ENCODE measurements at places on chromosomes 1 and 21.

- no peak for DNase-seq
These were observed 86.4 kb downstream of the KCNK1 start for GRCh38 chr1:233700338-233700737.

DNA sequence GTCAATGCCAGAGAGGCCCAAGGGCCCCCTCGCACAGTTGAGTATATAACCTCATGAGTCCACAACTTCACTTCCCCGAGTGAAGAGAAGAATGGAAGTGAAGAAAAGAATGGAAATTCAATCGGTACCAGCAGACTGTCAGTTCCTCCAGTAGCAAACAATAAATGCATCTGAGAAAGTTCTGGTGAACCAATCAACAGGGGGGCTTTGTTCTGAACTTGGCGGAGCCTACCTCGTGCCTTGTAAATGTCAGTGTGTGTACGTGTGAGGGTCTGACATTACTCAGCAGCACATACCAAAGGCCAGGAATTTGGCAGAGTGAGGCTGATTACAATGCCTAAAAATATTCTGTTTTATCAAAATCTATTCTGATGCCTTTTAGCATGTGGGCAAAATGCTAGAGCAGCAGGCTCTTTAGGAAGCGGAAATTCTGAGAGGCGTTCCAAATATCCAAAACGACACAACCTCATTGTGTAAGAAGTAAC, 238.5 kb downstream of the LTN1 start:
- DNase-seq: no peak

GRCh38 chr21:41043014-41043413, 124.9 kb upstream of the BACE2 start:
- peak; percentile 12 for DNase-seq

- no peak for DNase-seq
These were observed 22.0 kb downstream of the SYT6 start for GRCh38 chr1:114131526-114132220.

- no peak for DNase-seq
These were observed 49.5 kb upstream of the S1PR1 start for GRCh38 chr1:101187297-101187696.

DNA sequence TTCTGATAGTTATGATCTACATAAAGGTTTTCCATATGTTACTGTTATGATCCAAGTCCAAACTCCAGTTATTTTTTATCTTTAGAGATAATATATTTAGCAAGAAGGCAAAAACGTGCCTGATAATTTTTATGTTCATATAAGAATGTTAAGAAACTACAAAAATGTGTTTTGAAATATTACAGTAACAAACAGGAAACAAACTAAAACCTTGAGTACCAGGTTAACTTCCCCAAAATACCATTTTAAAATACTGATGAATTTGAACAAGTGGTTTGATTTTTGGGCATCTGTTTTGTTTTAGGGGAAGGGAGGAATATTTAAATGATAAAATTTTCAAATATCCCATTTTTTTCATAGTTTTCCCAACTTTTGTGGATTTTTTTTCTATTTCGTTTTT, 124.8 kb downstream of the NR5A2 start:
- no peak for DNase-seq

- DNase-seq: no peak
These were observed 17.1 kb downstream of the UTP25 start for GRCh38 chr1:209844695-209845407.

GRCh38 chr1:24443241-24443656, 27.6 kb downstream of the NIPAL3 start:
- DNase-seq: no peak

DNA sequence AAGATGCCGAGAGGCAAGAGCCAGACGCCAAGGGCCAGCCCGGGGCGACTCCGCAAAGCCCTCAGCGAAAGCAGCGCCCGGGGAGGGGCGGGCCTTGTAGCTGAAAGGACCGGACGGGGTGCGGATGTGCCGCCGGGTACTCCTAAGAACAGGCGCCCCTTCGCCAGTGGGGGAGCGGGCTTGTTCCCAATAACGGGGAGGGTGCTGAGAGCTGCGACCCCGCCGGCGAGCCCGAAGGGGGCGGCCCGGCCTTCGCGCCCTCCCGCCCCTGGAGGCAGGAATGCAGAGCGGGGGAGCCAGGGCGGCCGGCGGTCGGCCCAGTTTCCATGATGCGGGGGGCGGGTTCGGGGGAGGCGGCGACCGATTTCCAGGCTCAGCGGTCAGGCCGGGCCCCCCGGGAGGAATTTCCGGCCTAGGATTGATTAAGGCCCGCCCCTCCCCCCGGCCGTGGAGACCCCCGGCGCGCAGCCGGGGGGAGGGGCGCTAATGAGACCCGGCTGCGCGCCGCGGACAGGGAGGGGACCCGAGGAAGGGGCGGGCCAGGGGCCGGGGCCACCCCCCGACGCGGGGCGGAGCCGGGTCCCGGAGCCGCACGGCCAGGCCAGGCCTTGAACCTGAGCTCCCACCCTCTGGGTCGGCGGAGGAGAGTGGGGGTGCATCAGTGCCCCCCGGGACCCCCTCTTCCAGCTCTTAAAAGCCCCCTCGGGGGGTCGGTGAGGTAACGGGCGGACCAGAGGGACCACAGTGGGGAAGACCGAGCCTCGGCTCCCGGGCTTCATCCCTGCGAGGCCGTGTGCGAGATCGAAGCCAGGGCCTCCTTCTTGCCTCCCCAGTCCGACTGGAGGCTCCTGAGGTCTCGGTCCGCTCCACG, 898 bp upstream of the TMEM200B start:
- DNase-seq: no peak

GRCh38 chr21:31604591-31605190, 54.8 kb upstream of the SOD1 start:
- DNase-seq: peak; percentile 67

DNA sequence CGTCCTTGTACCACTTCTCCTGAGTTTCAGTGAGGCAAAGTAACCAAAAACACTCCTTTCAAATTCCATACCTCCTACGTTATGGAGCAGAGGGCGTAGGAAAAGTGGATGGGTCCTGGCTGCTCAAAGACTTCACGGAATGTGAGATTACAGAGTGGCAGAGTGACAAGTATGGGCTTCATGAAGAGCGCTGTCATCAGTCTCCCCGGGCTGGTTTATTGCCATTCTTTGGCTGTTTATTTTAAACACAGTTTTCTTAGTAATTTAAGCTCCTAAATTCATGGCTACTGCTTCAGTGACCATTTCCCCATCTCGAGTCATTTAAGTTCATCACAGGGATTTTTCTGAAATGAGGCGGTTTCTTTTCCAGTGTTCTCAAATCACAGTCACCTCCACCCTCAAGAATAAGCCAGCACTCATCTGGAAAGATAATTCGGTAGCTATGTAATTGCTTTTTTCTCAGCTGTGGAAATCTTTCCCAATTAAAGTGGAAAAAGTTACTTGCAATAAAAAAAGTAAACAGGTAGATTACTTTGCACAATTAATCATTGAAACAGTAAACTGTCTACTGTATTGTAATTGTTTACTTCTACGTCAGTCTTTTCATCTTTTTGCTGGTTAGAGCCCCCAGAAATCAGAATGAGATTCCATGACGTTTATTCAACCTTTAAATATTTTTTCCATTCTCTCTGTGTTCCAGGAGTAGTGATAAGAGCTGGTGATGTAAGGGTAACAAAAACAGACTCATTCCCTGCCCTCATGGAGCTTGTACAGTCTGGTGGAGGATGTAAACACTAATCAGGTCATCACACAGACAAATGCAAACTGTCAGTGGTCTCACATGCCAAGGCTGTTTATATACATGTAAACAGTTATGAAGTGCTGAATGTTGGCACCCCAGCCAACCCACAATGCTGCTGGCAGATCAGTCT, 3.0 kb upstream of the SMYD2 start:
- DNase-seq: no peak

- no peak for DNase-seq
These were observed 150.5 kb upstream of the DUSP10 start for GRCh38 chr1:221892301-221892830.

DNA sequence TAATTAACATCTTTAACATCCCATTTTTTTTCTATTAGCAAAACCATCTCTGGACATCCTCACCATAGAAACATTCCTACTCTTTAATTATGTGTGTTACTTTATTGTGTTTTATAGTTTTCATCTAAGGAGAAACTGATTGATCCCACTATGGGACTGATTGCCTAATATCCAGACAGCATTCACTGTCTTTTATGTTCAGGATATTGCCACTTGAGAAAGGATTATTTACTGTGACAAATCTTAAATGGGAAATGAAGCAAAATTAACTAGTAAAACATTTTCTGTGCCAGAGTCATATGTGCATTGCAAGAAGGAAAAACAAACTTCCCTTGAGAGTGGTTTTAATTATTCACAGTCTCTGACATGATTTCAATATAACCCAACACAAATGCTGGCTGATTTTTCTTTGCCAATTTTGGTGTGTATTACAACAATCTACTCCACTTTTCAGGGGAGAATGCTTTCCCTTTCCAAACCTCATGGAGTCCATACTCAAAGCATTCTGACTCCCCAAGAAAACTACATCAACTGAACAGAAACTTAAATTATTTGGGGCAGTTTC, 15.8 kb upstream of the RGS13 start:
- DNase-seq: no peak

DNA sequence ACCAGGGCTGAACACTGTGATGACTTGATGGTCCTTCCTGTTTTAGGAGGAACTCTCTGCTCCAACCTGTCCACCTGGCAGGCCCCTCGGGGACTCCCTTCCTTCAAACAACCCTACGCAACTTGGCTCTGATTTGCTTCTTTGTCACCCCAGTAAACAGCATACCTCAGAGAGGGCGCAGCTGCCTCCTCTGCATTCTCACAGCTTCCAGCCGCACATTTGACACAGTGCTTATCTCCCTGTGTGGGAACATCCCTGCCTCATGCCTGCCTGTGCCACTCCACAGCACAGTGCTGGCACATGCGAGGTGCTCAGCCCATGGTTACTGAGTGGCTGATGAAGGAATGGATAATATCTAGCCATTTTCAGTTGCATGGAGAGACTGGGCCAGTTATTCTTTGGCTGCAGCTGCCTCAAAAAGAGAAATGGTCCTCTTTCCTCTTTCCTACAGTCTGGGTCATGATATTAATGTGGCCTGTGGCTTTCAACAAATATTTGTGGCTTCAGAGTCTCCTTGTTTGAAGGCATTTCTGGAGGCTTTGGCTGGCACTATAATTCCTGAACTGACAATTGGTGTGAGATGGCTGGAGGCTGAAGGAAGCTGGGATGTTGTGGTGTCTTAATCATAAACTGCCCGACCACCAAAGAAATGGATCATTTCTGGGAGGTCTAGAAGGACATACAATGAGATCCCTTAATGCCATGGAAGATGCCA, 77.9 kb downstream of the TENT5C start:
- no peak for DNase-seq

- no peak for DNase-seq
These were observed 45.3 kb downstream of the KCNC4 start for GRCh38 chr1:110255392-110255787.

GRCh38 chr1:37458551-37458950, 15.8 kb upstream of the ZC3H12A start:
- DNase-seq: peak; percentile 32

GRCh38 chr1:37325509-37326437, 148.6 kb upstream of the ZC3H12A start:
- peak; percentile 6 for DNase-seq

DNA sequence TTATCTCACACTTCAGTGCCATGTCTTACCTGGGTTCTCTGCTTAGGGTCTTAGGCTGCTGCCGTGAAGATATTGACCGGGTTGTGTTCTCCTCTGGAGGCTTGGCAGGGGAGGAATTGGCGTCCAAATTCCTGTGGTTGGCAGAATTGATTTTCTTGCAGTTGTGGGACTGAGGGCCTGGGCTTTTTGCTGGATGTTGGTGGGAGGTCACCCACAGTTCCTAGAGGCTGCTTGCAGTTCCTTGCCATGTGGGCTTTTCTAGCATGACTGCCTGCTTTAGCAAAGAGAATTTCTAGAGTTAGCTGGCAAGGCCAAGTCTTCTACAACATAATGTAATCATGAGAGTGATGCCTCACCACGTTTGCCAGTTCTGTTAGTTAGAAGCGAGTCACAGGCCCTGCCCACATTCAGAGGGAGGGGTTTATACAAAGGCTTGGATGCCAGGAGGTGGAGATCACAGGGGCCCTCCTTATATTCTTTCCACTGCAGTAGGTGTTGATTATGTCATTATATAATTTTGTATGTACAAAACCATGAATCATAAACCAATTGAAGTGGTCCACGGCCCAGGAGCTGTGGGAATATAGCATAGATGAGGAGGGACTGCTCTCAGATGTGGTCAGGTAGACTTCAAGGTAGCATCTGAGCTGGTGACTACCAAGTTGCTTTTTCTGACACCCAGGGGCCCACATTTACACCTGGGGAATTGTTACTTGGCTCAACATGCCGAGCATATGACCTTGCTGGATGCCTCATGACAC, 6.6 kb downstream of the UBL4B start:
- DNase-seq: no peak

DNA sequence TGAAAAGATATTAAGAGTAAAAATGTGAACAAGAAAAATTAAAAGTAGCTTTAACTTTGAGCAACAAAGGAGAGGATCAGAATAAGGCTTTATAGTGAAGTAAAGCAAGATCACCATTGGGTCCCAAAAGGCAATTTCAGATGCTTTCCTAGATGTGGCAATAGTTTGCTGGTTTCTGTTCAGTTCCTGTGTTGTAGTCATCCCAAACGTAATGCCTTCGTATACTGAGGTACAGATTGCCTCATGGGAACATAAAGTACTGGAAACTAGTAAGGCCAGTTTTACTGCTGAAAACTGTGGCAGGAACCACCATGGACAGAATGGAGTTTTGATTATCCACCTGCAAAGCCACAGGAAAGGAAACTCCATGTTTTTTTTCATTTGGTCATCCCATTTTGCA, 283.5 kb upstream of the SGIP1 start:
- no peak for DNase-seq

DNA sequence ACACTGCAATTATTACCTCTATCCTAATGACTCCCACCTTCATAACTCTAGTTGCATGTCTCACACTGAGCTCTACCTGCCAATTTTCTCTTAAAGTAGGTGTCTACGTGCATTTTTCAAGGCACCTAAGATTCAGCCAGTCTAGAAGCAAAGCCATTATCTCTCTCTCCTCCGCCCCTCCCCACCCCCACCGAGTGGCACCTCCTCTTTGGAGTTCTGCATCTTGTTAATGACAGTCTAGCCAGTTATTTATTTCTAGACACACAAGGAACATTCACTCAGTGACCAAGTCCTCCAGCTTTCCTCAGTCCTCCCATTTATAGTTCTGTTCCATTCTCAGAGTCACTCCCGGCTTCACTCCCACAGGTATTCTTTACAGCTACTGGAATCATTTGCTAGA, 47.6 kb downstream of the ASTN1 start:
- DNase-seq: no peak

DNA sequence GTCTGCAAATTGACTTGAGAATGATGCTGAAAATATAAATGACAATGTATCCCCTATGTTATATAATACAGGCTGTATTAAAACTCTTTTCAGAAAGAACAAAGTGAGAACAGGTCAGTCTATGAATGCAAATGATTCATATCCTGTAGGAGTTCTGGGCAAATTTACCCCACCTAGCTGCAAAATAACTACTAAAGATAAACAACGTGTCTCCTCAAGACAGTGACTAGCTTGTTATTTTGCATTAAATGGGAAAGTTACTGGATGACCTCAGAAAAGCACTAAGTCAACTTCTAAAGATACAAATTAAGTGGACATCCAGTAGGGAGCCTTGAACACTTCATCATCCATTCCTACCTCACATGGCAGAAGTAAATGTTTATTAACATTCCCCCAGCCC, 11.1 kb downstream of the RNF19B start:
- DNase-seq: peak; percentile 29

GRCh38 chr1:211951856-211952255, 83.5 kb downstream of the INTS7 start:
- DNase-seq: peak; percentile 47

- DNase-seq: no peak
These were observed 90.2 kb upstream of the VCAM1 start for GRCh38 chr1:100629391-100629790.
